Adrenal gland (tissue), 19 donors: ENCODE measurements at places on chromosomes 12 and 14. TPM values are rescaled to one million over a fixed set of nuclear protein-coding genes. Genes with fewer than 3 reads are reported as not detected.

- DNase-seq, result no peak
Observed at GRCh38 chr14:44820230-44820964, 141.3 kb downstream of the KLHL28 start.

- DNase-seq, result no peak
Observed at GRCh38 chr12:89636776-89637160, 71.9 kb downstream of the ATP2B1 start.

- DNase-seq, result no peak
Observed at GRCh38 chr14:60125918-60126317, 34.2 kb downstream of the PCNX4 start.

DNA sequence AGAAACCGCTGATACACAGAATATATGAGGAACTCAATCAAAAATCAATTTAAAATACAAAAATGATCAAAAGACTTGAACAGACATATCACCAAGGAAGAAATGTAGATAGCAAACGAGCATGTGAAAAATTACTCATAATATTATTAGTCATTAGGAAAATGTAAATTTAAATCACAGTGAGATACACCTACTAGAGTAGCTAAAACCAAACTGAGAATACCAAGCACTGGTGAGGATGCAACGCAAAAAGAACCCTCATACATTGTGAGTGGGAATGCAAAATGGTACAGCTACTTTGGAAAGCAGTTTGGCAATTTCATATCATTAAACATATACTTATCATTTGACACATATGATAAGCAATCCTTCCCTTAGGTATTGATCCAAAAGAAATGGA lies 101.1 kb upstream of the ST8SIA1 start:
- DNase-seq, result no peak

- DNase-seq, result no peak
Observed at GRCh38 chr14:77808250-77808649, 8.3 kb downstream of the ADCK1 start.

DNA sequence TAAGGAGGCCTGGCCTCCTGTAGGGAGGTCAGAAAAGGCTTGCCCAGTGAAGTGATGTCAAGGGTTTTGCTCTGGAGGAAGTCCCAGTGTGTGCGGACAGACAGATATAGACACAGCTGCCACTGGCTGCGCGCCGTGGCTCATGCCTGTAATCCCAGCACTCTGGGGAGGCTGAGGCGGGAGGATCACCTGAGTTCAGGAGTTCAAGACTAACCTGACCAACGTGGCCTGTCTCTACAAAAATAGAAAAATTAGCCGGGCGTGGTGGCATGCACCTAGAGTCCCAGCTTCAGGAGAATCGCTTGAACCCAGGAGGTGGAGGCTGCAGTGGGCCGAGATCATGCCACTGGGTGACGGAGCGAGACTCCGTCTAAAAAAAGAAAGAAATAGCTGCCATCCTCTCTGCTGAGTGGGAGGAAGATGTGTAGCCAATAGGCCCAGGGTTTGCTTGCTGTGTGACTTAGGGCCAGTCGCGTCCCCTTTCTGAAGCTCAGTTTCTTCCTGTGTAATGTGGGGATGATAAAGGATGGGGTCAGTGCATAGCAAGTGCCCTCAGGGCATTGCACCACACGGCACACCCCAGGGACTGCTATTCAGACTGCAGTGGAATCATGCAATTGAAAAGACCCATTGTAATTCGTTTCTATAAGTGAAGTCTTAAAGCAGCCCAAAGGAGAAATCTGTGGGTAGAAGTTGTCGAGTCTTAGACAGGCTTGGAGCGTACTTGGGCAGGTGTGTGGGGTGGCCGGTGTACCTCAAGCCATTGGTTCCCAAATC lies 18.7 kb upstream of the MLEC start:
- no peak for DNase-seq

DNA sequence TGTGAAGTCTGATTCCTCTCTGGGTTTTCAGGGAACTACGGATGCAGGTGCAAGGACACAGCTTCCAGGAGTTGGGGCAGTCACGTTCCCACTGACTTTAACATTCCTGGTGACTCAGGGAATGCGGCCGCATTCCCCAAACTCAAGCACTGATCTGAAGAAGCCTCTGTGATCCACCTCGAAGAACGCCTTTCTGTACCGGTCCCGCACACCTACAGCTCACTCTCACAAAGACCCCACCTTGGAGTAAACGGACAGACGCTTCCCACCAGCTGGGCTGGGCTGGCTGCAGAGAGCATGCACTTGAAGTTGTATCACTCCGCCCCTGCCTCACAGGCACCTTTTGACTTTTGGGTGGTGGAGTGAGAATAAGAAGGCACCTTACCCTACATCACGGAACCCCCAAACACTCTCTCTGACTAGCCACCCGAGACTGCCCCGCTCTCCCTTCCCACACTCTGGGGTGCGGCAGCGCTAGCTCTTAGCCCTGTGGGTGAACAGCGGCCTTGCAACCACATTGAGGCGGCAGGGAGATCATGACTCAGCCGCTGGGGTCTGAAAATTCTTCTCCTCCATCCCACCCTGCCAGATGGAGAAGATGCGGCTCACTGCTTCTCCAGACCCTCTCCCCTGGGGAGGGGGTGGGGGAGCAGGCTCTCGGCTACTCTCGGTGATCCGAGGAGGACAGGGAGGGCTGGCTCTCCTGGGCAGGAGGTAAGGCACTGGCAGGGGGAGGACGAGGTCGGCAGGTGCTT lies 23.7 kb upstream of the HDAC7 start:
- no peak for DNase-seq

The MANSC1 gene
- polyA plus RNA-seq, result 8.1 TPM

GRCh38 chr12:128365651-128366231 lies 98.8 kb downstream of the TMEM132C start:
- DNase-seq, result peak; percentile 29

DNA sequence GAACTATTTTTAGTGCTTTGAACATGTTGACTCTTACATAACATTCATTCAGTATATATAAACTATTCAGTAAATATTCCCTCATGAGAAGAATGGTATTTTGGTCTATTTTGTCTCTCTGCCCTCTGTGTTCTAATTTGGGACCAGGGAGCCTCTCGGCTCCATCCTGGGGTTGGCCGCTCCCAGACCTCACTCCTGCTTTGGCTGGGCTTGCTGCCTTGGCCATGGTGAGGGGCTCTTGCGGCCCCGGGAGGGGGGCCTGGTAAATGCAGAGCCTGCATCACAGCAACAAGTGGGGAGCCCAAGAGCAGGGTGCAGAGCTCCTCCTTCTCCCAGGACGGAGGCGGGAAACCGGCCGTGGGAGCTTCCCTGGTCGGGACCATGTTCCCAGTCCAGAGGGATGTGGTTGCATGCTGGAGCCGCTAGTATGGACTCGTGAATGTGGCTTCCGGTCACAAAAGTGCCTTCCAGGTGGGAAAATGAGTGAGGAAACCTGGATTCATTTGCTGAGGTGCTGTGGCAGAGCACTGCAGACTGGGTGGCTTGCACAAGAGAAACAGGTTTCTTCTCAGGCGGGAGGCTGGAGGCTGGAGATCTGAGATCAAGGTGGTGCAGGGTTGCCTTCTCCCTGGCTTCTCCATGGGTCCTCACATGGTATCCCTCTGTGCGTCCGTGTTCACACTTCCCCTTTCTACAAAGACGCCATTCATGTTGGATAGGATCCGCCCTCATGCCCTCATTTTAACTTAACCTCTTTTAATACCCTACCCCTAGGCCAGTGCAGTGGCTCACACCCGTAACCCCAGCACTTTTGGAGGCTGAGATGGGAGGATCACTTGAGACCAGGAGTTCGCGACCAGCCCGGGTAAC lies 250.2 kb downstream of the CACNA1C start:
- DNase-seq, result no peak
